ENCODE measurements at places on chromosomes 5 and 9.

- DNase-seq = no peak
These were observed 75.0 kb downstream of the GCNT1 start for GRCh38 chr9:76534026-76534425.

DNA sequence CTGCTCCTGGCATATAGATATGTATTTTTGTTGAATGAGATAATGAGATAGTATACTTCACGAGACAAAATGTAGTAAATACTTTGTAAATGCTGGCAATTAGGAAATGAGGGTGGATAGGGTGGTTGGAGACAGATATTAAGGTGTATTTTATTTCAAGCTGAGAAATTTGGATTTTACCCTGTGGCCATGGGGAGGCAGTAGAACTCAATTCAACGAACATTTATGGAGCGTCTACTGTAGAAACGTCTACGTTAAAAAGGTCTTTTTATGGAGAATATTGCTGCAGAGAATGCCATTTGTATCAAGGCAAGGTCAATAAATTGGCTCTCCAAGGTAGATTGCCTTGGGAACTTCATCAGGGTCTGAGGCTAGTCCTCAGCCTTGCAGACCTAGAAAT lies 21.5 kb upstream of the RALGPS1 start:
- no peak for DNase-seq

DNA sequence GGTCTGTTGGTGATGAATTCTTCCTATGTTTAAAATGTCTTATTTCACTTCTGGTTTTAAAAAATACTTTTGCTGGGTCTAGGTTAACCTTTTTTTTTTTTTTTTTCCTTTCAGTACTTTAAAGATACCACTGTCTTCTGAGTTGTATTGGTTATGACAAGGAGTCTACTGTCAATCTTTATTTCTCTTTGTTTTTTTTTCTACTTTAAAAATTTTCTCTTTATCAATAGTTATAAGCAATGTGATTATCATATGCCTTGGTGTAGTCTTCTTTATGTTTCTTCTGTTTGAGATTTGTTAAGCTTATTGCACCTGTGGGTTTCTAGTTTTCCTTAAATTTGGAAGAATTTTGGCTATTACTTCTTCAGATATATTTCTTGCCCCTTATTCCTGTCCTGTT lies 125.6 kb upstream of the SPRY4 start:
- no peak for DNase-seq

DNA sequence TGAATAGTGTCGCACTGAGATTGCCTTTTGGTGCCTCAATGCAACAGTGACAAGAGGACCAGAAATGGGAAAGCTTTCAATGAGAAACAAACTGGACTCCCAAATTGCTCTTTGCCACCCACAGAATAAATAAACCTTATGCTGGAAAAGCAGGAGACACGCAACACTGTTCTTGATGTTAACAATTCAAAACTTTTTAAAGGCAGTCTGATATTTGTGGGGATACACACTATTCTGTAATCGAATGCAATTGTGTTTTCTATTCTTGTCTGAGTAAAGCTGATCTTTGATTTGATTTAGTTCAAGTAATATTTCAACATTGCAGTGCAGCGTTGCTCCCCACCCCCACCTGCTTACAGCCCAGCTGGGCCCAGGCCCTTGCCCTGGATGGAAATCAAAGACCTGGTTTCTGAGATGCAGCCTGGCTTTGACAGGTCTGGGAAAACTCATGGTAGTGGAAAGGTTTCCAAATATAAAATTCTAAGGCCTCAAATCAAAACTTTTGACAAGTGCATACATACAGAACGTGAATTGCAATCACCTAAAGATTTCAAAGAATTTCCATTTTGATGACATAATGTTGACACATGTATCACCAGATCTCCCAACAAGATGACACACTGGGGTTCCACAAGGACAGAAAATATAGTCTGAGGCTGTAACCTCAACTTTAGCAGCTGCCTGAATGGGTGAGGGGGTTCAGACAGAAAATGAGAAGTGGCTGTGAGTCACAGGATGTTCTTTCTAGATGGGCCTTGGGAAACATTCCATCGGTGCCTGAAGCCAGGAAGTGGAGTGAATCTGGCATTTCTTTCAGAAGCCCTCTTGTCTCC lies 55.1 kb downstream of the ABCA1 start:
- no peak for DNase-seq

DNA sequence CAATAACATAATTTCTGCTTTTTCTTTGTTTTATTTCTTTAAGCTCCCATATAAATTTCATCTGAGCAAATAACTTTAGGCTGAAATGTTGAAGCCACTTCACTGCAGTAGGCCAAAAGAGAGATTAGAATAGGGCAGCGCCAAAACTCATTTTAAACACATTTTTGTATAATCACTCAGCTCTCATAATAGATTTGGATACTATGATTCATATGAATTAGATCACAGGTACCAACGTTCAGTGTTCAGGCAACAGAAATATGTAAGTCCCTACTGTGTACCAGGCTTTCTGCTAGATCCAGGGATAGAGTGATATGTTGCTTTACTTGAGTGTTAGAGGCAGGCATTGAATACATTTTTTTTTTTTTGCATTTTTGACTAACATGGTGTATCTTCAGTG lies 370.5 kb downstream of the PTPRD start:
- DNase-seq = no peak

GRCh38 chr5:58286741-58287140 lies 173.1 kb downstream of the PLK2 start:
- no peak for DNase-seq

DNA sequence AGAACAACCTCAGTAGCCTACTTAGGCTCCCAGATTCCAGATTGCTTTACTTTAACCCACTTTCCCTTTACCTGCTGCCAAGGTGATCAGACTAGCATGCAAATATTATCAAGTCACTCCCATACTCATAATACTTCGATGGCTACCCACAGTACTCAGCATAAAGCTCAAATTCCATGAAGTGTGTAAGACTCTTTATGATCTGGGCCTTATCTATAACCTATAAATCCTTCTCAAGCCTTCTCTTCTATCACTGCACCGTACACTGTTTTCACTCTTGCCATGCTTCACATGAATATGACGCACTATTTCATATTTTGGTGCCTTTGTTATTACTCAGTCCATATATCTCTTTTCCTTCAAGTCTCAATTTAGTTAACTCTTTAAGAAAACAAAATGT lies 135.2 kb upstream of the TARS1 start:
- DNase-seq = no peak

- no peak for DNase-seq
These were observed 217.0 kb downstream of the PCSK5 start for GRCh38 chr9:76107482-76107881.

GRCh38 chr9:137267933-137268355 lies 9.6 kb upstream of the TOR4A start:
- no peak for DNase-seq

DNA sequence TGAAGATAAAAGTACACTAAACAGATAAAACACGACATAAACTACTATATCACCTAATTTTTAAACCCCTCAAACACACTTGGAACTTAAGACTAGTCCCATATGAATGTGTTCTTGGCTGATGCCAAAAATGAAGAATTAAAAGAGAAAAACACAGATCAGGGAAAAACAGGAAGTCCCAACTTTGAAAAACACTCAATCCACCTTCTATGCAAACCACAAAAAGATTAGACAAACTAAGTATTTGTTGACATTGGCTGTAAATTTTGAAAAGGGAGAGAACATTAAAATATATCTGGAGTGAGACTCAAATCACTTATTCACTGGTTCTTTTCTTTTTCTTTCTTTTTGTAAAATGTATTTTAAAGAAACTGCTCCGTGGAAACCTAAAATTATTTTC lies 81.4 kb downstream of the ANKH start:
- no peak for DNase-seq

DNA sequence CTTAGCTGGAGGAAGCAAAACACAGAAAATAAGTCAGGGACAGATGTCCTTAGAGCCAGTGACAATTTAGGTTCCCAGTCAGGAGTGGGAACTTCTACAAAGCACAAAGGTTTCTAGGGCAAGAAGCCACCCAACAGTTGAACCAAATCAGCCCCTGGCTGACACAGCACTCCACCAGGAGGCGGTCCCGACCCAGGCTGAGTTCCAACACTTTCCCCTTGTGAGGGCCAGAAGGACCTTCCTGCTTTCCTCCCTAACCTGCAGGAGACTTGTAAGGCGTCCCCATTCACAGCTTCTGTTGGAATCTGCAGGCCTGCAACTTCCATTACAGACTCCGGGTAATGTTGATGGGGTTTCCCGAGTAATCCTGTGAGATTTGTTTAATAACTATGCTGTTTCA lies 416.4 kb upstream of the IRX1 start:
- no peak for DNase-seq

- DNase-seq = no peak
These were observed 698.8 kb downstream of the CDH9 start for GRCh38 chr5:26339576-26339975.

GRCh38 chr9:126633881-126634558 lies 20.3 kb downstream of the LMX1B start:
- DNase-seq = no peak

- no peak for DNase-seq
These were observed 123.9 kb upstream of the PUM3 start for GRCh38 chr9:2967766-2968165.

GRCh38 chr5:39485079-39485478 lies 60.3 kb upstream of the DAB2 start:
- DNase-seq = no peak

DNA sequence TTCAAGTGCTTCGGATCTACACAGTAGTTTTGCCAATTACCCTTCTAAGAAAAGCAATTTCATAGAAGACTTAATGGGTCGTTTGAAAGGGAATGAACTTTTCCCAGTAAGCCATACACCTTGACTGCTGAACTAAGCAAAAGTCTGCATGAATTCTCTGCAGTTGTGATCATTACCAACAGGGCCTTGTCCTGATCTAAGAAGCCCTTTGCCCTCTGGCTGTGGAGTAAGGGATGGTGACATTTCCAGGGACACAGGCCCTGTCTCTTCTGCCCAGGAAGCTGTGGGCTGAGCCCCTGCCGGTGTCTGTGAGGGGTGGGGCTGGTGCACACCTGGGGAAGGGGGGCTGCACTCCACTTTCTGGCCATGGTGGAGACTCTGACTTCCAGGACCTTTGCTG lies 30.5 kb downstream of the ZDHHC11 start:
- no peak for DNase-seq

GRCh38 chr5:39654715-39655114 lies 229.9 kb upstream of the DAB2 start:
- no peak for DNase-seq

- peak; percentile 18 for DNase-seq
These were observed 1058.5 kb upstream of the DMAC1 start for GRCh38 chr9:8857926-8858595.

GRCh38 chr9:93252116-93252780 lies 68.3 kb downstream of the WNK2 start:
- DNase-seq = no peak

GRCh38 chr9:17339156-17339555 lies 204.3 kb downstream of the CNTLN start:
- DNase-seq = no peak

DNA sequence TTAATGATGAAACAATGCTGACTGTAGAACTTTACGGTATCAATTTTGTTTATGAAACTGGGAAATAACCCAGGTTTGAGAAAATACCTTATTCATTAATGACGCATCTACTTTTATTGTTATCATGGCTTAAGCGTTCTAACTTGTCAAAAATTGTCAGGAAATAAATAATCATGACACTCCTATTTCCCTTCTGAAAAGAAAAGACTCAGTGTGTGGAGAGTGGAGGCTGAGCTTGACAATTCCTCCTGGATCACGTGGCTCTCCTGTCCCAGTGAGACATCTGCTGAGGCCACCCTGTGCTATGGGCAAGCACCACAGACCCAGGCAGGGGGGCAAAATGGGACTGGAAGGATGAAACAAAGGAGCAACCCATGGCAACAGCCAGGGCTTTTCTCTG lies 466.4 kb downstream of the ZNF608 start:
- DNase-seq = no peak

DNA sequence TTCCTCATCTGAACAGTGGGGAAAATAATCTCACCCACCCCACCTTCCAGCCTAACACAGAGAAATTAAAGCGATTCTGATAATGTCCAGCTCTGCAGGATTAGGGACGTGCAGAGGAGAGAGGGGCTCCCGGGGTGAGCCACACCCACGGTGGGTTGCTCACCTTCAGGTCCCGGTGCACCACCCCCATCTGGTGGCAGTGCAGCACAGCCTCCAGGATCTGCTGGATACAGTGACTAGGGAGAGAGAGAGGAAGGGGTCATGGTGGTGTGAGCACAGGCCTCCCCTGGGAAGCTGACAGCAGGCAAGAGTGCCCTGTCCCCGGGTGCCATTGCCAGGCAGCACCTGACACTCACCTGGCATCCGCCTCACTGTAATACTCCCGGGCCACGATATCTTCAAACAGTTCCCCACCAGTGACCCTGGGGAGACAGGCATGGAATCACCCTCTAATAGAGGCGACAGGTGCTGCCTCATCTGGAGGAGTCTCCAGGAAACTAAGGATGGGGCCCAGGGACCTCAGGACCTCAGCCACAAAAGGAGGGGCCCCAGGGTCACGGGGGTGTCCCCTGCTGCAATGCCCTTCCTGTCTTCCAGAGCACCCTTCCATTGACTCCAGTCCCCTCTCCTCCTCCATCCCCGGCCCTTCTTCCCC lies 33.0 kb downstream of the CAMK2A start:
- no peak for DNase-seq

DNA sequence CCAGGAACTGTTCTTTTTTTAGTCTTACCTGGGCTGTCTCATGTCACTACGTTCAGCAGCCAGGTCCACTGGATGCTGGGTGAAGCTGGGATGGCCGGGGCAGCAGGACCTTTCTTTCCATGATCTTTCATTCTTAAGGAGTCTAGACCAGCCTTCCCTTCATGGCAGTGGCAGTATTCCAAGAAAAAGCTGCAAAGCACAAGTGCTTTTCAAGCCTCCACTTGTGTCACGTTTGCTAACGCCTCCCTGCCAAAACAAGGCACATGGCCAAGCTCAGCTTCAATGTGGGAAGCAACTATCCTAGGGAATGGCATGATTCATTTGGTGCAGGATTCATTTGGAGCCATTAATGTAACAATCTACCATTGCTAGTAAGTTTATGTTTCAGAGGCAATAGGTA lies 94.8 kb downstream of the RCL1 start:
- no peak for DNase-seq

GRCh38 chr5:77871016-77871415 lies 94.9 kb upstream of the TBCA start:
- no peak for DNase-seq

- no peak for DNase-seq
These were observed 787.4 kb upstream of the RGMB start for GRCh38 chr5:97986069-97986468.

DNA sequence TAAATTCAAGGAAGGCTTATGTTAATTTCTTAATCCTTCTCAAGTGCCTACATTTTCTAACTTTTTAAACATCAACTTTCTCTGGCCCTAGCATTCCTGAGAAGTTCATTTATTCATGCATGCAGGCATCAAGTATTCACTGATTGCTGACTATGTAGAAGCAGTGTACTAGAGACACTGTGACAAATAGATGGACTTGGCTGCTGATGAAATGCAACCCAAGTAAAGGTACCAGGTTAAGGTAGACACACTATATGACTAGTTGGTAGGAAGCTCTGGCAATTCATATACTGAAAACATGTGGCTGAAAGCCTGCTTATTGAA lies 66.6 kb downstream of the PRLR start:
- no peak for DNase-seq

- no peak for DNase-seq
These were observed 402.9 kb downstream of the MLLT3 start for GRCh38 chr9:20219437-20219836.
